NCI-H187 (cell line): ENCODE measurements at places on chromosomes 5 and 9.

- no peak for DNase-seq
Observed at GRCh38 chr9:441126-441525, 226.5 kb downstream of the DOCK8 start.

DNA sequence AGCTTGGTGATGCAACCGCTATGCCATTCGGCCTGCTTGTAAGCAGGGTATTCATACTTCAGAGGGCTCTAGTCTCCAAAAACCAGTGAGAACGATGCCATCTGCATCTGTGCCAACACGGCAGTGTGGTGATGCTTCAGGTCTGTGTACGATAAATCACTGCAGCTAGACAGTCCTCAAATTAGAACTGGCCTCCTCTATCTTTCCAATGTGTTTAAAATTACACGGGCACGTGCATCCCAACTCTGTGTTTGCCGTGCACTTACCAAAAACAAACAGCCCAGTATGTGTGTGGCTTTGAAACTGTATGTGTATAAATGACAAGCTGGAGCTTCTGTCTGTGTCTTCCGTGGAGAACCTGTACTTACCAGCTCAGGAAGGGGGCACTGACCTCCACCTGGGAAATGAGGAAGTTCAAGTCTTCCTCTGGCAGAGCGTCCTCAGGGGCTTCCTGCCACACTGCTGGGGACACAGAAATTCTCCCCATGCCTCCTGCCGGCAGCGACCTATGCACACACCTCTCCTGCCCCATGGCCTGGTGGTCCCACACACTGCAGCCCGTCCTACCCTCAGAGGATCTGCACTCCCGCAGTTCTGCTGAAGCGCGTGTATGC, 12.3 kb downstream of the MED10 start:
- DNase-seq: no peak

GRCh38 chr5:112528928-112529327, 109.9 kb upstream of the EPB41L4A start:
- DNase-seq: no peak

DNA sequence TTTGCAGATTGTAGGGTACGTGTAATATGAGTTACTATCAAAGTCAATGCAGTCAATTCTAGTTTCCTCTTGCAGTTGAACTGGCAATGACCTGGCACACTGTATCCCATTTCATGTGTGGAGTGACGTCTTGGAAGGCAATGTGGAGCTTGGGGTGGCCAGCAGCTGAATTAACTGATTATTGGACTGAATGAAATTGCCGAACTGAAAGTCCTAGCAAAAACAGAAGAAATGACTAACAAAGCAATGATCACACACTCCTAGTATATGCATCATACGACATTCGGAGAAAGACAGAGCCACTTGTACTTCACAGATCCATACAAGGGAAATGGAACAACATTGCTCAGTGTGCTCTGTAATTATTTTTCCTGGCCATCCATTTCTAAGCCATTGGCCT, 259.1 kb upstream of the DAPK1 start:
- no peak for DNase-seq

DNA sequence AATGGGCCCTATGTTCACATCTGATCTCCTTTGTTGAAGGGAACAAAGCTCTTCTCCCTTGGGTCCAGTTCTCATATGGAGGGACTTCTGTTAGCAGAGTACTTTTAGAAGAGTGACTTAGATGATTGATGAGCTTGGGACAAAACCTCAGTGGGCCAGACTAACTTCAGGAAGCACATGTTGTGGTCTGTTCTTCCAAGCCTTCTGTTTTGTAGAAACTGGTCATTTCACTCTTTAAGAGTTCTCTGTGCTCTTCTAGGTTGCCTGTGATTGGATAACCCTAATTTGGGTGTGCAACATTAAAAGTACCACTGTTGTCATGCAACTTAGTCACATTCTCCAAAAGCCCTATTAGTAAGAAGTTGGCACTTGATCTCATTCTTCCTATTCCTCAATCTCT, 183.5 kb upstream of the ACO1 start:
- DNase-seq: no peak

DNA sequence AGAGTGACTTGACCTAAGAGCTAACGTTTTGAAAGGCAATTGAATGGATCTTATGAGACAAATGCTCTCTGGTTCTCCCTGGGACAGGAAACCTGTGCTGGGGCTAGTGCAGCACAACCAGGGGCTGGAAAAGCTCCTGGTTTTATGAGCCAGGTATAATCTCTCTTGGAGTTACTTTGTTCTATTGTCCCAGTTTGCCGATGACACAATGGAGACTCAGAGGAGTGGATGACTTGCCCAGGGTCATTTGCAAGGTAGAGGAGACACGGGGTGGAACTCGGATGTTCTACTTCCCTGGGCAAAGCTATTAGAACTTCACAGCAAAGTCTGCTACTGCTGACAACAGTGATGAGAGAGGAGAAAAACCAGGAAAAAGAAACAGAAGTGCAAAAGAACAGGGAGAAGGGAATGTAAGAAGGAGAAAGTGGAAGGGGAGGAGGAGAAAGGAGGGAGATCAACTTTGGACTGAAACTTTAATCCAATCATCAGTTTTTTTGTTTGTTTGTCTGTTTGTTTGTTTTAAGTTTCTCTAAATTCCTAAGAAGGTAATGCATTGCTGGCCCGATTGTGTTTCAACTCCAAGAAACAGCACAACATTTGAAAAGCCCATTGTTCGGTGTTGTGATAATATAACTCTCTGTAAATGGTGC, 7.4 kb upstream of the GSN start:
- no peak for DNase-seq

DNA sequence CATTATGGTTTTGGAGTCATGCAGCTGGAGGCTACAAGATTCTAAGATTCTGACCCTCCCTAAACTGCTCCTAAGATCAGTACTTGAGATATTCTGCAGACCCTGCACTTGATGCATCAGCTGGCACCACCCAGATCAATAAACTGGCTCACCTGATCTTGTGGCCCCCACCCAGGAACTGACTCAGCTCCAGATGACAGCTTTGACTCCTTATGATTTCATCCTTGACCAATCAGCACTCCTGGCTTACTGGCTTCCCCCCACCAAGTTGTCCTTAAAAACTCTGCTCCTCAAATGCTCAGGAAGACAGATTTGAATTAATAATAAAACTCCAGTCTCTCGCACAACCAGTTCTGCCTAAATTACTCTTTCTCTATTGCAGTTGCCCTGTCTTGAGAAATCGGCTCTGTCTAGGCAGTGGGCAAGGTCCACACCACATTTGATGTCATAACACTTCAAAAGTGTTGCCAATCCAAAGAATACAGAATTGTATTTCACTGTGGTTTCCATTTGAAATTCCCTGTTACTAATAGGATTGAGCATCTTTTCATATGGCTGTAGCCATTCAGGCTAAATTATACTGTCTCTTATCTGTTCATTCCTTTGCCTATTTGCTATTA, 14.8 kb upstream of the SLC30A5 start:
- no peak for DNase-seq

DNA sequence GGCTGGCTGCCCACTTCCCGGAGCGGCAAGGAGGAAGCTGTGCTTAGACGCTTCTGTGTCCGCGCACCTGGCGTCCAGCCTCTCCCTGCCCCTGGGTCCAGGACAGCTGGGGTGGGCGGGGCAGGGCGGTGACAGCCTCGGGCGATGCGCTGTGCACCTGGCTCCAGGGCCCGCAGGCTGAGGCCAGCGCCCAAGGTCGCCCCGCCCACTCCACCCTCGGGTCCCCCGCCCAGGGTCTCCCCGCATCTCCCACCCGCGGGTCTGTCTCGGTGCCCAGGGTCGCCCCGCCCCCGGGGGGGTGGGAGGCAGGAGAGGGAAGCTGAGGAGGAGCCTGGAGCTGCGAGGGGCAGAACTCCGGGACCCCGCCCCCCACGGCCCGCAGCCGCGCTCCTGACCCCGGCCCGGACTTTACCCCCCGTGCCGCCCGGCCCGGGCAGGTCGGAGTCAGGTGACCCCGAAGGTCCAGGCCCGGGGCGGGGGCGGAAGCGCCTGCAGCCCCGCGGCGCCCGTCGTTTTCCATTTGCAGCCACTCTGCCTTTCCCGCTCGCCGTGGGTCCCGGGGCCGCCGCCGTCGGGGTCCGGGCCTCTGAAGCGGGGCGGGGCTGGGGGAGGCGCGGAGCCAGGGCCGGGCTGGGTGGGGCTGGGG, at the start of gene ENTPD8:
Gene ENTPD8 (minus strand): TSS at position 69 of the 646 bp plus-strand sequence. CDS start 3,072 bp downstream, outside the sequence.
- no peak for DNase-seq

GRCh38 chr5:123701511-123702200, 189.7 kb downstream of the CSNK1G3 start:
- DNase-seq: no peak

GRCh38 chr9:15142878-15143534, 164.0 kb downstream of the TTC39B start:
- no peak for DNase-seq

DNA sequence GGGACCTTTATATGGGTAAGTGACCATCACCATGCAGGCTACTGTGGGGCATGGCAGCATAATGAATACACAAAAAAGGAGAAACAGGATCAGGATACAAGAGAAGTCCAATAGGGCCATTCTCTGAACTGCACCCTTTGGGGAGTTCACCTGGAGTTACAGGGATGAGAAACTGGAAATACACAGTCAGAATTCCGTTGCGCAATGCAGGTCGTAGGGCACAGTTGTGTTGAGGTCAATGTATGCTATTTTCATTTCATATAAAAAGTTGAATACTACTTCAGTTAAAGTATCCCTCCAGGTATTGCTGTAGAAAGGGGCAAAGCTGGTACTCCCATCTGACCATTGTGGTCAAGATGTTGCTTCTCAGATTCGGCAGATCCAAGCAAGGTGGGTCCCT, 471.4 kb downstream of the DMRT2 start:
- no peak for DNase-seq

- DNase-seq: no peak
Observed at GRCh38 chr9:38048316-38048969, 20.6 kb downstream of the SHB start.

DNA sequence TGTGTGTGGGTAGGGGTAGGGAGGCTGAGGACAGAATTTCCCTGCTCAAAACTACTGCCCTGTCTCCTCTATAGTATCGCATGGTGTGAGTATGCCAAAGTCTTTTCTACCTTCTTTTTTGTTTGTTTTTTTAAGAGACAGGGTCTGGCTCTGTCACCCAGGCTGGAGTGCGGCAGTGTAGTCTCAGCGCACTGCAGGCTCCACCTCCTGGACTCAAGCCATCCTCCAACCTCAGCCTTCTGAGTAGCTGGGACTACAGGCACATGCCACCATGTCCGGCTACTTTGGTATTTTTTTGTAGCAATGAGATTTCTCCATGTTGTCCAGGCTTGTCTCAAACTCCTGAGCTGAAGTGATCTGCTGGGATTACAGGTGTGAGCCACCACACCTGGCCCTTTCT, 2.5 kb downstream of the SRP19 start:
- no peak for DNase-seq

GRCh38 chr5:149841851-149842793, 102.5 kb downstream of the PDE6A start:
- no peak for DNase-seq

GRCh38 chr5:152329761-152330283, 75.3 kb downstream of the NMUR2 start:
- DNase-seq: no peak

DNA sequence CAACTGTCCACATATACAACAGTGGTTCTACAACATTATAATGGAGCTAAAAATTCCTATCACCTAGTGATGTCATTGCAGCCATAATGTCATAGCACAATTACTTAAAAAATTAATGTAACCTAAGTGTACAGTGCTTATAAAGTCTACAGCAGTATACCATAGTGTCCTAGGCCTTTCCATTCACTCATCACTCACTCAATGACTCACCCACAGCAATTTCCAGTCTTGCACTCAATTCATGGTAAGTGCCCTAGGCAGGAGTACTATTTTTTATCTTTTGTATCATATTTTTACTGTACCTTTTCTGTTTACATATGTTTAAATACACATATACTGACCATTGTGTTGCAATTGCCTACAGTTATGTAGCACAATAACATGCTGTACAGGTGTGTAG, 9.6 kb upstream of the PUM3 start:
- no peak for DNase-seq

GRCh38 chr5:17215361-17215760, 2.1 kb upstream of the BASP1 start:
- DNase-seq: no peak
